ENCODE measurements at places on chromosomes 1 and 21.

DNA sequence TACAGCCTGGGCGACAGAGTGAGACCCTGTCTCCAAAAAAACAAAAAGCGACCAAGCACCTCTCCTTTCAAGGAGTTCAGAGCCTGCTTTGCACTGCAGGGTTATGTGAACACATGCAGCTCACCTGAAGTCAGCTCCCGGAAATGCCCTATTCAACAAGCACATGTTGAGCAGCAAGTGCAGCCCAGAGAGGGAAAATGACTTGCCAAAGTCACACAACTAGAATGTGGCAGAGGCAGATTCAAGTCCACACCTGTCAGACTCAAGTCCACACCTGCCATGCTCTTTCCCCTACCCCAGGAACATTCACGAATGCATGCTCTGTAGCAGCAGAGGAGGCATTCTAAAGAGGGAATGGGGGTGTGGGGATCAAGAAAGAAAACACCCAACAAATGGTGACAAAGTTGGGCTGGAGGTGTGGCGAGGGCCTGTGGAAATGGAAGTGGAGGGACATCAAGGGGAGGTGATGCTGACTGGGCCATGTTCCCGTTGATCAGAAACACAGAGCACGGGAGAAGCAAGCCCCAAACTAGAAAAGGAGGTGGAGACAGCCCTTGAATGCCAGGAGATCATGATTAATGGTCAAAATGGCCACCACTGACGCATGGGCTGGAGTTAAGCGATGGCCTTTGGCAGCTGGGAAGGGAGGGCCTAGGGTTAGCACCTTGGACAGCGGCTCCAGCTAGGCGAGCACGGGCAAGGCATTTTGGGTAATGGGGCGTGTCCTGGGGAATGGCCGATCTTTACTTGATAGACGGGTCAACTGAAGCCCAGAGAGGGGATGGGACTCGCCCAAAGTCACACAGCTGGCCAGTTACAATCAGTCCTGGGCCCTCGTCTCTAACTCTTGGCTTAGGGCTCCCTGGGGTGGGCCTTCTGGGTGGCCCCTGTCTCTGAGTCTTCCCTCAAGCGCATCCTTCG is 21.5 kb downstream of the RAP1GAP start:
- DNase-seq = no peak

- no peak for DNase-seq
Observed at GRCh38 chr1:24805534-24806301, 60.5 kb downstream of the CLIC4 start.

GRCh38 chr1:116794371-116794770 is 40.1 kb downstream of the CD2 start:
- DNase-seq = no peak

GRCh38 chr21:46022551-46023525 is 41.3 kb downstream of the COL6A1 start:
- DNase-seq = no peak

DNA sequence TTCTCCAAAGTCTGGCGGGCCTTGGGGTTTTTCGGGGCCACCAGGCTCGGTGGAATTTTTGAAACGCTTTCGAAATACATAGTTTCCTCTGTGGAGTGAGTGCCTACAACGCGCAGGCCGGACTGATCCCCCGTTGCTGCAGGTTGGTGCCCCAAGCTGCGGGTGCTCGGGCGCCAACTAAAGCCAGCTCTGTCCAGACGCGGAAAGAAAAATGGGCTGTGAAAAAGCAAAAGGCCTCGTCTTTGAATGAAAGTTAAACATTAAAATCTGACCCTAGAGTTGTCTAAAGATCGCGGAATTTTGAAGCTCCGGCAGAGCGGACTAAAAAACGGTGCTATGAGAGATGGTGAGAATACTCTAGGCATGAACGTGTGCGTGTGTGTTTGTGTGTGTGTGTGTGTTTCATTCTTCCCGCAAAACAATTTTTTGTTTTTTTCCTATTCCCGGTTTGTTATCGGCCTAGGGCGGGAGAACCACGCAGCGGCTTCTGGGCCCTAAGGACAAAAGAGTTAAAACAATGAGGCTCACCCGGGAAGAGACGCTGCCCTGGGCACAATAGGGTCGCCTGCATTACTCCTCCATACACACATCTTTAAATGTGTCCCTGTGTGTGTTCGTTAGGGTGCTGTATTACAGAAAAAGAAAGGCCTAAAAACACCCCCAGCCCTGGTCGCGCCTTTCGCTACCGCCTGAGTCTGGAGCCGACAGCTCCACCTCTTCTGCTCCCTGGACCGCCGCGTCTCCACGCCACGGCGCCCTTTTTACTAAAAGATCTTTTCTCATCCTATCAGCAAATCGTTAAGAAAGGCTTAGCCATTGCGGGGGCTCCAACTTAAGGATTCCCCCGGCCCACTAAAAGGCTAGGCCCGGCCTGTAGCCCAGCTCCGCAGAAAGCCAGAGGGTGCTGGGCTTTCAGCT is 3.2 kb downstream of the TBX15 start:
- DNase-seq = no peak

DNA sequence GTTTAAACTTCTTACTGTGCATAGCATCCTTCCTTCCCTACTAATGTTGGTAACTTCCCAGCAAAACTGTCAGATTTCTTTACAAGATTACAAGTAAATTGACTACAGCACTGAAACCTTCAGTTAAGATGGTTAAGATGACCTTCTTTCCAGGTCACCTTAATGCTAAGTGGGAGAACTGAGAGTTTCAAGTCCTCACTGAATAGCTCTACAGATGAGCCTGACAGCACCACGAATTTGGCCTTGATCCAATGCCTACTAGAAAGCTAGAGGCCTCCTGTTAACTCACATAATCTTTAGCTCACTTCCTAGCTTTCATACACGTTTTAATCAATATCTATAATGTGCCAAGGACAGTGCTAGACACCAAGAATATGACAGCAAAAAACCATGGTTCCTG is 276.0 kb upstream of the PLD5 start:
- DNase-seq = no peak

- DNase-seq = no peak
Observed at GRCh38 chr1:223146745-223147144, 3.7 kb upstream of the TLR5 start.

DNA sequence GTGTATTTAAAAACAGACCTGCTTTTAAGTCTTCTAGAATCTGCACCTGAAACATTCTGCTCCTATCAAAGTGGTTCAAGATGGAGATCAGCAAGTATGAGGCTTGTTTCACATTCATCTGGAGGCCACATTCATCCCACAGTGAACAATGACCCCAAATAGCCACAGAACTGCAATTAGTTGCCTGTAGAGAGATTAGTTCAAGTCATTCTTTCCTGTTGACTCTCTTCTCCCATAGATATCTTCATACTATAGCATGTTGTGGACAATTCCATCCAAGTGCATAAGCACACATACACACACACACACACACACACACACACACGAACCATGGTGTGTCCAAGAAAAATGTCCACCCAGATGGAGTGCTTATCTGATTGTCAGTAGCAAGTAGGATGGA is 101.7 kb upstream of the FGGY start:
- DNase-seq = no peak

DNA sequence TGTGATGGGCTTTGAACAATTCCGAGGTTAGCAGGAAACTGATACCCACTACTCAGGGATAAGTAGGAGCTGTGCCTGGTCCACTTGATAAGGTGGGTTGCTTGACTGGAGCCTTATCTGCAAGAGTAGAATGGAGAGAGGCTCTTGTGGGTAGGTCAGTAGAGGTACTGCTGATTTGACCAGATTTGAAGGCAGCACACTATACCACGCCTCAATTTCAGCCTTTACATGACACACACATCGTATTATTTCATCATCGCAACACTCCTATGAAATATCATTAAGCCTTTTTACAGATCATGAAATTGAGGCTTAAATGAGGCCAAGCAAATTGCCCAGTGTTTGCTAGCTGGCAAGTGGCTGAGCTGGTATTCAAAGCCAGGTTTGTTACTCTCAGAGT is 69.6 kb downstream of the KCNJ15 start:
- DNase-seq = no peak

GRCh38 chr1:150017206-150017750 is 6.8 kb upstream of the OTUD7B start:
- no peak for DNase-seq

DNA sequence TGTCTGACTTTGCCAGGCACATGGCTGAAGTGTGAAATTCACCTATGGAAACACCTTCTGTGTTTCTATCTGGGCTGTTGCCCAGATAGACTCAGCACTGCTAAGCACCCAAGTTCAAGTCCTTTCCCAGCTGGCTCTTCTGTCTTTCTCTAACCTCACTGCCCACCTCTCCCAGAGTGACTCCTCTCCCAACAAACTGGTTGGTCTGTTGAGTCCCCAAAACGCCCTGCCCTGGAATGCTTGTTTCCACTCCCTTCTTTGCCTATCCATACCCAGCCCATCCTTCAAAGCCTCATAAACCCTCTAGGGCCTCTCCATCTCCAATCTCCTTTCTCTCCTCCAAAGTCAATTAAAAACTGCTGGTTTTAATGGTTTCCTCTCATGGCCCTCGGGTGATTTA is 15.6 kb downstream of the PLXNA2 start:
- no peak for DNase-seq

DNA sequence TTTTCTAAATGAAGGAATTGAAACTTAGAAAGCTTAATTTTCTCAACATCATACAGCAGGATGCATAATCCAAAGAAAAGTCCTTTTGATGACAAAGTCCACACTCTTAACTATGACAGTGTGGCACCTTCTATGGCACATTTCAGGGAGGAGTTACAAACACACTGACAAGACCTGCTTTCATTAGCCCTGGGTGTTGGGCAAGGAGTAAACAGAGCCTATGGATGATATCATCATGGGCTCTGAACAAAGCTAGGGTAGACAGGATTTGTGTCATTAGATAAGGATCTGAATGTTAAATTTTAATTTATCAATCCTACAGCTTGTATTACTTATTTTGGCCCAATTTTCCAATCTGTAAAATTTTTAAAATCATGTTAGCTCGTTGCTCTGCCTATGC is 62.6 kb upstream of the DENND1B start:
- no peak for DNase-seq

- no peak for DNase-seq
Observed at GRCh38 chr21:45029298-45029947, 45.0 kb upstream of the ADARB1 start.

- DNase-seq = no peak
Observed at GRCh38 chr1:199362996-199363395, 664.5 kb upstream of the NR5A2 start.

GRCh38 chr1:178867670-178868069 is 3.2 kb downstream of the ANGPTL1 start:
- DNase-seq = no peak

DNA sequence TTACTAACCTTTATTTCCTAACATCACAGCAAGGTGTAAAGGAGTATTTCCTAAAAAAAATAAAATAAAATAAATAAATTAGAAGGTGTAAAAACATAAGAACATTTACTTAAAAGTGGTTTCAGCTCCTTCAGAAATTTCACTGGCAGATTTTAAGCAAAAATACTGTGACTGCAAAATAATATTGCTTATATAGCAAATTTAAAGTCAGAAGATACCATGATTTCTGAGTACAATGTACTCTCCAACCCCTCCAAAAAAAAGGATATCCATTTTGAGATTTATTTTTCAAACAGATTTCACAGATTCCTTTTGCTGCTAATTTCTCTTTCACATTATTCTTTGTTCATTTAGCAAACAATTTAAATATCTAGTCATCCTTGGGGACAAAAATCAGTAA is 18.5 kb downstream of the ANKRD13C start:
- no peak for DNase-seq

GRCh38 chr1:91818713-91818975 is 67.3 kb downstream of the TGFBR3 start:
- DNase-seq = no peak

DNA sequence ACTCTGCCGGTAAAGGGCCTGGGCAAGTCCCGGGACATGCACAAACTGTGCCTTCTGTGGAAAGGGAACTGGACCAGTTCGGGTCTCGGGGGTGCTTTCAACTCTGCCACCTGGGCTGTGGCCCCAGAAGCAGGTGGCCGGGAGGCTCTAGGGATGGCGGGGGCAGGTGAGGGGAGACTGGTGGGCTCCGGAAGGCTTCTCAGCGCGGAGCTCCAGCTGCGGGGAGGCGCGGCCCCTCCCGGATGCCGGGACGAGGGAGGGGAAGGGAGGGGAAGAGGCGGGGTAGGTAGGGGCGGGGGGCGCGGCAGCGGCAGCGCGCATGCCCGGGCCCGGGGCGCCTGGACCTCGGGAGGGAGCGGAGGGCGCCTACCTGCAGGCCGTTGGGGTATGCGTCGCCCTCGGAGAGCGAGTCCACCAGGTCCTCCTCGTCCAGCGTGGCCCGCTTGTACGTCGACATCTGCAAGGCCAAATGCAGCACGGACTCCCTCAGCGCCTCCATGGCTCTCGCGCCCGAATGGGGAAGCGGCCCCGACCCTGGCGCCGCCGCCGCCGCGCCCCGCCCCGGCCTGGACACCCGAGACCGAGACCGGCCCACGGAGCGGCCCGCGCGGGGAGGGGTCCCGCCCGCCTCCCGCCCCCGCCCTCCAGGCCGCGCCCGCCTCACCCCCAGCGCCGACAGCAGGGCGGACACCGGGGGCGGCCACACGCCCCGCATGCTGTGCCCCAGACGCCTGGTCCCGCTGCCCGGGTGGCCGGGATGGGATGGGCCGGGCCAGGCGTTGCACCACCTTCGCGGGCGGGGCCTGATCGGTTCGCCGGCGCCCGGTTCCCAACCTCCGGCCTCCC is at the start of gene ECE1:
Gene ECE1 (minus strand): TSS at position 764 of the 846 bp plus-strand sequence. CDS start 49 bp downstream, at position 715.
- DNase-seq = peak; percentile 36

DNA sequence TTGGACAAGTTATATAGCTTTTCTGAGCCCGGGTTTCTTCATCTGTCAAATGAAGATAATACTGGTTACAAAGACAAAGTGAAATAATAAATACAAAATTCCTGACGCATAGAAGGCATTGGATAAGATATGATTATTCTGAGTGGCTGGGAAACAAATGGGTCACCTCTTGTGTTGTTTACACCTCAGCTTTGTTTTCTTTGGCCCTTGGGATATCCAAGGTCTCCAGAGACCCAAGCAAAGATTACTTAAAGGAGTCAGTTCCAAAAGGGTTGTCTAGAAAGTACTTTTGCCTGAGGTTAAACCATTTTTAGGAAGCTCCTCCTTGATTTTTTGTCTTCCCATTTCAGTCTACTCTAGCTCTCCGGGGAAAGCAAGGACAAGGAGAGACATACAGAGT is 9.7 kb downstream of the KHDRBS1 start:
- DNase-seq = no peak

DNA sequence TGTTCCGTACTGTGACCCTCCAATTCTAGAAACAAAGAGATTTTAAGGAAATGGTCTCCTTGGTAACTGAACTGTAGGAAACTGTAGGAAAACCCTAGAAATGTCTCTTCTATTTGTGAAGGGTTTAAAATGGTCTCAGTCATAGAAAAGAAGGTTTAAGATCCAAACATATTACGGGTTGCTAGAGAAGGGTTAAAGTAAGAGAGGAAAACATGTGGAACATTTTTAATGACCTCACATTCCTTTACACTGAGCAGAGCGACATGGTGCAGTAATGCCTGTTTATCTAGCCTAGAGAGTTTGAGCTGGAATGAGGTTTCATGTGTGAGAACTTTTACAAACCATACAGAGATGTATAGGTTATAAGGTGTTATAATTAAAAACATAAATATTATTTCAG is 36.9 kb upstream of the C1orf105 start:
- no peak for DNase-seq

Measured in T-cell (primary cell).